ENCODE measurements at places on chromosomes 7 and 10. TPM values are rescaled to one million over a fixed set of nuclear protein-coding genes. Genes with fewer than 3 reads are reported as not detected.

Gene SDK1
- 0.53 TPM for total RNA-seq

Gene BTAF1
- total RNA-seq = 16.0 TPM

Gene AGR3
- total RNA-seq = 0.28 TPM

Gene SMURF1
- 13.5 TPM for total RNA-seq

Gene CHST3
- total RNA-seq = 1.3 TPM

Gene TMEM243
- total RNA-seq = 2.6 TPM

Gene GOLGA7B
- total RNA-seq = 0.53 TPM

DNA sequence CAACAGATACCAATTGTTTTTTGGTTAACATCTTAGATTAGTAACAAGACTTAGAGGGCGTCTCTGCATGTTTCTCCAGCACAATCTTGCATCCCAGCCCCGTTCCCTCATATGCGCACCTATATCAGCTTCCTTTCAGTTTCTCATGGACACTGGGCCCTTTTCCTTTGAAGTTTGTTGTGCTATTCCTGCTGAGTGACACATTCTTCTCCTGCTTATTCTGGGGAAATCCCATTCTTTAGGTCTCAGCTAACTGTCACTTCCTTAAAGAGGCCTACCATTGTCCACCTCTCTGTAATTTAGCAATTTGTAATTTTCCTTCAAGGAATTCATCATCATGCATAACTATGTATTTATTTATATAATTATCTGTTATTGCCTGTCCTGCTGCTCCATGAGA is 110.3 kb upstream of the STEAP1B start:
- no peak for DNase-seq

GRCh38 chr10:85043207-85043606 is 714.8 kb downstream of the CCSER2 start:
- DNase-seq = no peak

DNA sequence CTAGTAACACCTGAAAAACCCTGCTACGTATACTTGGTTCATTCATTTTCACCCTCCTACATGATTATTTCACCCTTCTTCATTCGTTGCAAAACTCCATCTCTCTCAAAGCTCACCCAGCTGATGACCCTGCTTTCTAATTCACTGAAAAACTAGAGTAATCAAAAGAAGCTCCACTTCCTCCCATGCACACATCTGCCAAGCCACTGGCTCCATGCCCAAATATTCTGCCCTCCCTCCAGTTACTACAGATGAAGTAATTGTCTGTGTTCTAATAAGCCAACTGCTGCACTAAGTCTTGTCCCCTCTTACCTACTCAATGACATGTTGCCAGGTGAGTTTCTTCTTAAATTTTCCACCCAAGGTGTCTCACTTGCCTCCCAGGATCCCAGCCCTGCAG is 96.9 kb upstream of the CCDC71L start:
- DNase-seq = peak; percentile 57

GRCh38 chr7:25852211-25852938 is 299.6 kb upstream of the NFE2L3 start:
- no peak for DNase-seq

GRCh38 chr7:99767662-99768061 is 16.3 kb downstream of the CYP3A4 start:
- no peak for DNase-seq

- no peak for DNase-seq
These were observed 4.8 kb upstream of the ADD3 start for GRCh38 chr10:110002801-110003523.

DNA sequence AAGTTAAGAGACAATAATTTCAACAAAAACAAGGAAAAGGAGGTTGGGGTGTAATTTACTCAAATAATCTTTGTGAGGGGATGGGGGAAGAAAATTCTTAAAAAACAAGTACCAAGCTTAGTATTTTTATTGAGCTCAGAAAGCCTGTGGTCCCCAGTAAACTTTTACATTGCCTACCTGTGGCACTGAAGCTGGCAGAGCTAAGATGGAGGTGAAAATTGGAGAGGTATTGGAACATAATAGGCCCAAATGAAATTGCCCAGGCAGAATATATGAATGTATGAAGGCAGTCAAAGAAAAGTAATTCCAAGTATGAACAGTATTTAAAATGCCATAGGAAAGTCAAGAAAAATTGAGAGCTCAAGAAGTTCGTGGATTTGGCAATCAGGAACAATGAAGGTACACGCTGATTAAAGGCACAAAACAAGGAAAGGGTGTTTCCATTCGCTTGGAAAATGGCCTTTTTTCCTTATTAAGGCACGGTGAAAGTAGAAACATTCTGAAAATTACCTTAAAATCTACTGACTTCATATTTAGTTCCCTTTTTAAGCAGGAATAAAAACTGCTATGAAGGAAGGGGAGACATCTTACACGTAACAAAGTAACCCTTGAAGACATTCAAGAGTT is 3.4 kb upstream of the KMT2E start:
- DNase-seq = no peak

GRCh38 chr7:21526007-21526406 is 16.8 kb upstream of the DNAH11 start:
- DNase-seq = no peak

- DNase-seq = no peak
These were observed 61.9 kb upstream of the WAC start for GRCh38 chr10:28470873-28471651.

GRCh38 chr7:94183891-94184290 is 179.7 kb upstream of the BET1 start:
- no peak for DNase-seq

GRCh38 chr7:5630670-5631069 is 150.8 kb downstream of the RNF216 start:
- no peak for DNase-seq

DNA sequence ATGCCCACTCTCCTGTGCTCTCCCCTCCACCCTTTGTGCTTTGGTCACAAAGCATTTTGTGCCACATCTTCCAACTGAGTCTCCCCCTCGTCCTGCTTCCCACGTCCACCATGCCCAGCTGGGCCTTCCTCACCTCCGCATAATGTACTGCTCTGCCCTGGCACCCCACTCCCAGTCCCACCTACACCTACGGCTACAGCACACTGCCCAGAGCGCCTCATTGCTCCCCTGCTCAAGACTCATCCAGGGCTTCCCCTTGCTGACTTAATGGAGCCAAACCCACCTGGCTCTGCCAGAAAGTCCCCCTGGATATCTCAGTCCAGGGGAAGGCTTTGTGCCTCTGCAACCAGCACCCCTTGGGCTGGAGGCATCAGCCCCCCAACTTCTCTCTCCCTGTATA is 299.2 kb upstream of the ZMIZ1 start:
- no peak for DNase-seq

DNA sequence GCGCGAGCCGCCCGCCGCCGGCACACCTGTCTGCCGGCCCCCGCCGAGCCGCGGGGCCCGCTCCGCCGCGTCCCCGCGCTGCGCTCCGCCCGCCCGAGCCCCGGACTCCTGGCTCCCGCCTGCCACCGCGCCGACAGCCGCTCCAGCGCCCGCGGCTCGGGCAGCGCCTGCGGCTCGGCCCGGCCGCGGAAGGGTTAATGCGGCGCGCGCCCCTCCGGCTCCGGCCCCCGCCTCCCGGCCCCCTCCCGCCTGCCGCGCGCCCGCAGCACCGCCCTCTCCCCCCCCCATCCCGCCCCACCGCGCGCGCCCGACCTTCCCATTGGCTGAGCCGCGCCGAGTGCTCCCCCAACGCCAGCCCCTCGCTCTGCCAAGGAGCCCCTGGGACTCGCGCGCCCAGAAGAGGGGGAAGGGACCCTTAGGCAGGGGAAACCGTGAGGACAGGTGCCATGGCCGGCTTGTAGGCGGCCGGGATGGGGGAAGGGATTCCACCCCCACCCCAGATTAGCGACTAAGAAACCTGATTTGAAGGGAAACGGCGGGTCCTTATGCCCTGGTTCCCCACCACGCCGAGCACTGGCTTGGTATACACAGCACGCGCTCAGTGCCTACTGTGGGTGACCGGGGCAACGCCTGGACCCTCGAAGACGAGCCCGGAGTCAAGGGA is at the start of gene KCNH2:
TSS of gene KCNH2 (minus strand) at position 196 of the 664 bp plus-strand sequence. CDS start 408 bp downstream, outside the sequence.
- no peak for DNase-seq

- peak; percentile 64 for DNase-seq
These were observed 155.5 kb upstream of the LYZL2 start for GRCh38 chr10:30784897-30785605.

GRCh38 chr7:81003326-81003725 is 84.5 kb upstream of the SEMA3C start:
- DNase-seq = no peak

DNA sequence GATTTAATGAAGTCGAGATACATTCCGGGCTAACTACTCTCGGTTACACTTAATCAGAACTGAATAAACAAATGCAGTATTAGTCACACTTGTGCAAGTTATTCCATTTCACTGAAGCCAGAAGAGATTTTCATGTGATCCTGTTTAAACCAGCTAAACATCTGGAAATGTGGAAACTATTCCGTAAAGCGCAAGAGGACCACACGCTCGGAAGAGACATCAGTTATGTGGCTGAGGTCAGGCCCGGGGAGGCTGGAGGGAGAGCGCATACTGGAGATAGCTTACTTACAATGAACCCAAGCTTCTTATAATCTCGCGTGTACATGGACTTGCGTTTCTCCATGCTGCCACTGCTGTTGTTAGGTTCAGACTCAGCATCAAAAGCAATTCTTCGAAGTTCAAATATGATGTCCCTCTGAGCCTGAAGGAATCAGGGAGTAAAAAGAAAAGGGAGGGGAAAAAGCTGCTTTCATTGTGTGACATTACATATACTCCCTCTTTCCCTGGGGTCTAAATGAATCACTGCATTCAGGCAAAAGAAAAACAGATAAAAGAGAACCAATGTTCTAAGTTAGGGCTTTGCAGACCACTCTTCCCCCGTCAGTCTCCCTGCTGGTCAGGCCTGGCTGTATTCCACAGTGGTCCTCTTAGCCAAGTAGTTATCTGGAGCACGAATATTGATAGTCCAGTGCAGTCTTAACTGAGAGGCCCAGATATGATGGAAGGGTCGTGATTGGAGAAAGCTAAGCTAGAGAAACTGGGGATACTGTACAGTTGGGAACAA is 237.4 kb downstream of the ELMO1 start:
- no peak for DNase-seq

DNA sequence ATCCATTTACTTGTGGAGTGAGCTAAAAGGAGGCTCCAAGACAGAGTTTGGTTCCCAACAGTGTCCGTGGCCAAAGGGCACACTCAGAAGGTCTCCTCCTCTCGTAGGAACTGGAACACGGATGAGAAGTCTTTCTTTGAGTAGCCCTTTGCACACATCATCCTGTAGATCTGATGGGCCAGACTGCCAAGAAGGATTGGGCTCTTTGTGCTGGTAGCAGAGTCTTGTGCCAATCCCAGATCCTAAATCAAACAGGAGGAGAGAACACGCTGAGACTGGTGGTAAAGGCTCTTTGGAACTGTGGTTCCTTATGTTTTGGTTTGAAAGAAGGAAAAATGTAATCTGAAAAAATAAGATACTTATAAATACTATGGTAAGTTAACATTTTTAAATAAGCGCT is 136.6 kb downstream of the HIBADH start:
- DNase-seq = no peak
